GM04504 (cell line): ENCODE measurements at places on chromosomes 3 and 15.
A peak's percentile ranks its signal among the peaks of the same experiment; 100 is the strongest.

GRCh38 chr3:176872771-176873209 lies 324.5 kb downstream of the TBL1XR1 start:
- peak; percentile 9 for DNase-seq

DNA sequence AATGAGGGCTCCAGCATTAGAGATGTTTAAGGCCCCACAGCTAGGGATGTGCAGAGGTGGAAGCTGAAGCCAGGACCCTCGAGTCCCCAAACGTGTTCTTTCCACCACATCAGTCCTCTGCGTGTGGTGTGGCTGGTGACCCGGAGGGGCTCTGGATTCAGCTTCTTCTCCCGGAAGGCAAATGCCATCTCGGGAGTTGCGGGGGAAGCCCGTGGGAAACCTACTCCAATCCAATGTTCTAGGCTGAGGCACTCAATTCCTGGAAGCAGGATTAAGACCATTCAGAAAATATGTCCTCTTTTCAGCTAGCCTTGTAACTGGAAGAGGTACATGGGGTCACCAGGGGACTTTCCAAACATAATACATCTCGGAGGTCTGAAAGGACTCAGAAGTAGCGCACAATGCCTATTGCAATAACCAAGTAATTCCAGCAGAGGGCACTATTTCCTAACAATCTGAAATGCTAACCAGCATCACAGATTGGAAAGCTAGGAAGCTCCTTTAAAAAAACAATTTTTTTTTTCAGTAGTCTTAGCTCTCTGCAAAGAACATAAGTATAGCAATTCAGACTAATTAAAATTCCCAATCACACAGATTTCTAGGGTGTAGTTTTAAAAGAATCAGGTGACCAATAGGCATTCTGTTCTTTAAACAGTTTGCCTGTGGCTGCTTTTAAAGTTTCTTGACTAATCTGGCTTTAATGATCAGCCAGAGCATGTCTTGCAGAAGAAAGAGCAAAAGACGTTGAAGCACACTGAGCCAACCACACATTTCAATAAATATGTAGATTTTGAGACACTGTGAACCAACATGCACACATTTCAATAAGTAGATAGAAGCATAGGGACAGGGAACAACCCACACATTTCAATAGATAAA lies 36.1 kb downstream of the BNC1 start:
- peak; percentile 46 for DNase-seq

DNA sequence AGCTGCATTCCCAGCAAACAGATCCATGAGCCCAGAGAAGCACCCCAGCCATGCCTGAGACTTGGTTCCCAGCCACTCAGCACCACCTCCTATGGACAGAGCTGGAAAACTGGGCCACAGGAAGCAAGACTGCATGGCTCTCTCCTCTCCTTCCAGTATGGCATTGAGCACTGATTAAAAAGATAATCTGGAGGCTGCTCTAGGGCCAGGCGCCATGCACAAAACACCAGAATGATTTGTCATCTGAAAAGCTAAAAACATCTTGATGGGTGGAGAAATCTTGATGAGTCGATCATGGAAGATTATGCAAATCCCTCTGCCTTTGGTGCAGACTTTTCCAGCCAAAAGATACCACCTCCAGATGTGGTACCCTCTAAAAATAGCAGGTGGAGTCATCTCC lies 62.7 kb upstream of the MRPS22 start:
- DNase-seq = peak; percentile 76

DNA sequence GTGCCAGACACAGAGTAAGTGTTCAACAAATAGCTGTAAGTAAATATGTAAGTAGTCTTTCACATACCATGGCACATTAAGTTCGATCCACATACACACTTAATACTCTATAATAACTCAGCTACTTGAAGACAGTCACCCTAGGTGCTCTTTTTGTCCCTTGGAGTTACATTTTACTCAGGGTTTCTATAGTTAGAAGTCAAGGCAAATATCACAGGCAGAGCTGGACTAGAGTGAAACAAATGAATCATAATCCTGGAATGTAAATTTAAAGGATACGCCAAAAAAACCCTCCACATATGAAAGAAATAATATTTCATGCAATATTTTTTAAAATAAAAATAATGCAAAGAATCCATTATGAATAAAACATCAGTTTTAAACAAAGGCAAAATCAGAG lies 461.8 kb downstream of the MAGI1 start:
- DNase-seq = no peak

DNA sequence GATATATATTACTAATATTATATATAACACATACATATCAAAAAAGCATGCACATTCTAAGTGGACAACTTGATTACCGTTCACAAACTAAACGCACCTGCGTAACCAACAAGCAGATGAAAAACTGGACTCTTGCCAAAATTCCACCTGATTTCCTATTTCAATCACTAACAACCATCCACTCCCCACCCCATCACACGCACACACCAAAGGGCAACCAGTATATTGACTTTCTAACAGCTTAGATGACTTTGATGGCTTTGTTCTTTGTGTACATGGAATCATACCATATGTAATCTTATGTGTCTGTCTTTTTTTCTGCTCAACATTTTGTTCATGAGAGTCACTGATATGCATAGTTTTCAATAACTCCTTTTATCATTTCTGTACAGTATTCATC lies 496.8 kb upstream of the ARRDC4 start:
- no peak for DNase-seq

GRCh38 chr3:12379640-12380429 lies 91.0 kb downstream of the PPARG start:
- DNase-seq = no peak

DNA sequence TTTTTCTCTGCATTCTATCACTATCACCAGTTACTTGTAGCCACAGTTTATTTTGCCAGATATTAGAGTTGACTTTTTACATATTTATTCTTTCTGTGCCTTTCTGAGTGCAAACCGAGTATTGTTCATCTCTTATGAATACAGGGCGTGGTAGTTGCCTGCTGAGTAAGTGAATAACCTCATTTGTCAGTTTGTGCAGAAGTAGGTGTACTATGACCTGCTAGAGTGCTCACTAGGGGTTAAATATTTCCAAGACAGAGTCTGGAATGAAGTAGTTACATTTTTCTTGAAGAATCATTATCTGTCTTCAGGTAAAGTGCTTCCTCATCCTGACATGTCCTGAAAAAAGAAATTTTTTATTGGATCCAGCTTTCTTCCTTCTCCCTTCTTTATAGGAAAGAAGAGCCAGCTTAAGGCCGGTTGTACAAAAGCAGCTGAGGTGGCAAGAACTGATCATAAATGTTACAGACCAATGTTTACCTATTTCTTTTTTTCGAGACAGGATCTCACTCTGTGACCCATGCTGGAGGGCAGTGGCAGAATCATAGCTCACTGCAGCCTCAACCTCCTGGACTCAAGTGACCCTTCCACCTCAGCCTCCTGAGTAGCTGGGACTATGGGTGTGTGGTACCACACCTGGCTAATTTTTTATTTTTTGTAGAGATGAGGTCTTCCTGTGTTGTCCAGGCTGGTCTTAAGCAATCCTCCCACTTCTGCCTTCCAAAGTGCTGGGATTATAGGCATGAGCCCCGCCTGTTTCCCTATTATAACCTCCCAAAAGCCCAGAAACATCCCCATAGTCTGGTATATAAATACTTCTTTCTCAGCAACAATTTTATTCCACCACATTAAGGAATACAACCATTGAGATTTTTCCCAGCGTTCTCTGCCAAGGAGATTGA lies 182.5 kb downstream of the TPRG1 start:
- DNase-seq = no peak

- DNase-seq = no peak
These were observed 214.7 kb downstream of the CHL1 start for GRCh38 chr3:411226-411625.

DNA sequence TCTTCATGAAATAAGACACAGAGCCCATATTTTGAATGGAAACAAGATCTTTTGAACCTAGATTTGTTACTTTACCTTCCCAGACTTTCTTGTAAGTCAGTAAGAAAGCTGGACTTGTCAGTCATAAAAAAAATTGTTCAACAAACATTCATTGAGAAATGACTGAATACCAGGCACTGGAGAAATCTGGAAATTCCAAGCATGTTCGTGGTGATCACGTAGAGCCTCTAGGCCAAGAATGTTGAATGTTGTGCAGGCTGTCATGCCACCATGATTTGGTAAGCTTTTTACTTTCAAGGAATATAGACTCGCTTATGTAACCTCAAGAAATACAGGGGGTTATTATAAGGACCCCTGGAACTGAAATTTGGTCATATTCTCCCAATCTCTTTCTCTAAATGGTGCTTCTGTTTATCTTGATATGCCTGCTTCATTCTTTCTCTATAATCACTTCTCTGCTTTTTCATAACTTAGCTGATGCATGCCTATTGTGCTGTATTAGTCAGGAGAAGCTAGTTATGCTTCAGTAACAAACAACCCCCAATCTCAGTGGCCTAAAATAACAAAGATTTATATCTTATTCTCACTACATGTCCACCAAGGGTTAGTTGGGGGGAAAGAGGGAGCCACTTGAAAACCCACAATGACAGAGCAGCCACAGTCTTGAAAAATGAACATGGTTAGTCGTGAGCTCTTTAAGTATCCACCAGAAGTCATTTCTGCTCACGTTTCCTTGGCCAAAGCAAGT lies 3.4 kb upstream of the TPM1 start:
- no peak for DNase-seq

GRCh38 chr15:101439920-101440319 lies 49.6 kb downstream of the PCSK6 start:
- peak; percentile 63 for DNase-seq

- DNase-seq = no peak
These were observed 68.8 kb upstream of the MEX3B start for GRCh38 chr15:82114660-82115059.

GRCh38 chr3:30660136-30660535 lies 53.7 kb downstream of the TGFBR2 start:
- no peak for DNase-seq

DNA sequence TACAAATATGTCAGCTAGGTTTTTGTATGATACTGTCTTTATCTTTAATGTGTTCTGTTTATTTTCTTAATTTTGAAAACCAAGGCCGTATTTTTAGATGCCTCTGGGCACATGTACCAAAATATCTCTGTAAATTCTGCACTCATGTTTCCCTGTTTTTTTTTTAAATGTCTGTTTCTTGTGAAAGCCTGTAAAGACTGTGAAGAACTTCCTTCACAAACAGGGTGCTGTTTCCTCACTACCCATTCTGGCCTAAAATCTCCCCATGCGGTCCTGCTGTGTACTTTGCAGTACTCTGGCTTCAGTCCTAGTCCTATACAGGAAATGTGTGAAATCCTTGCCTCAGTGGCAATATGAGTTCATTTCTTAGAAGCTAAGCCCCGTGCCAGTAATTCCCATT lies 133.4 kb upstream of the ZBTB20 start:
- no peak for DNase-seq

DNA sequence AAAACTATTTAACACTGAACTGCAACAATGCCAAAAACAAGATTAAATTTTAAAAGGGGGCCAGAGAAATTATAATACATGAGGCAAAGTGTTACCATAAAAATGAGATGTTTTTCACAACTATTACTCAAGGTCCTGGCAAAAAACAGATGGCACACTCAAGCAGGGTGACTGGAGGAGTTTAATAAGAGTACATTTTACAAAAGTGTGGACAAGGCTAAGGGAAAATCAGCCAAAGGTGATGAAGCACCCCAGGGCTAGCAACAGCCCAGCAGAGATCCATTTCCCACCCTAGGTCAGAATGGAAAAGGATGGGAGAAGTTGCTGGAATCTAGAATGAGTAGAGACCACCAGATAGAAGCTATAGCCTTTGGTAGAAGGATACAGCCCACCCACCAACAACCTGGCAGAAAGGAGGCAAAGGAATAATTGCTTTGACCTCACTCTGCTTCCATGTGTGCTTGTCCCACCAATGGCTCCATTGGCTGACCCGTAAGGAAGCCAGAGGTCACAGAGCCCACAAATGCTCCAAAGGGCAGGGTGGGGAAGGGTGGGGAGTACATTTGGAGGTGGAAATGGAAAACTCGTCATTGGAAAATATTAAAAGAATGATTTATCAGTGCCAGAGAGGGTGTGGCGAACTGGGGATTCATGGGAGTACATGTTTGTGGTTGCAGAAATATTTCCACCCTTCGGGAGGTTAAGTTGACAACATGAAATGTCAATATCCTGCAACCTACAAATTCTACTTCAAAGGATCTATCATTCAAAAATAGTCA lies 161.0 kb upstream of the UBE2E2 start:
- no peak for DNase-seq

DNA sequence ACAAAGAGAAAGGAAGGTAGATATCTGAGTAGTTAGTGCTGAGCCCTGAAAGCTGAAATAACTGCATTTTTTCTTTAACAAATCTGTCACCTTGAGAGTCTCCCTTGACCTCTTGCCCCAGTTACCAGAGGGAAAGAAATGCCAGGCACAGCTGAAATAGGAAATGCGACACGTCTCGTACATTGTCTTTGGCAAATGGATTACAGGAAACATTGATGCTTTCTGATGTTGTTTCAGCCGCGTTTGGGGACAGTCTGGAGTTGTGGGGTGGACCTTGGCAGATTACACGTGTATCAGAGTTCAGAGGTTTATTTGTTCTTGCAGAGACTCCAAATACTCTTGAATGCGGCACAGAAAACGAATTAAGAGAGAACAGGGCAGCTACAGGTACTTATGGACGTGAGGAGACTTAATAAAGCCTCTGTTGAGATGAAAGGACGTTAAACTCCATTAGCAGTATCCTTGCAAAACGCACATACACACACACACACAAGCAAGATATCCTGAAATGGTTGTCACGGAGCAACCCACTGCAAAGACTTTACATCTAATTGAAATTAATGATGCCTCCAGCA lies 272.8 kb upstream of the RORA start:
- no peak for DNase-seq

GRCh38 chr15:92184679-92185230 lies 208.9 kb upstream of the ST8SIA2 start:
- DNase-seq = no peak

- DNase-seq = no peak
These were observed 151.7 kb upstream of the PROK2 start for GRCh38 chr3:71936681-71937080.

- DNase-seq = no peak
These were observed 158.1 kb upstream of the UBE3A start for GRCh38 chr15:25596644-25597562.

DNA sequence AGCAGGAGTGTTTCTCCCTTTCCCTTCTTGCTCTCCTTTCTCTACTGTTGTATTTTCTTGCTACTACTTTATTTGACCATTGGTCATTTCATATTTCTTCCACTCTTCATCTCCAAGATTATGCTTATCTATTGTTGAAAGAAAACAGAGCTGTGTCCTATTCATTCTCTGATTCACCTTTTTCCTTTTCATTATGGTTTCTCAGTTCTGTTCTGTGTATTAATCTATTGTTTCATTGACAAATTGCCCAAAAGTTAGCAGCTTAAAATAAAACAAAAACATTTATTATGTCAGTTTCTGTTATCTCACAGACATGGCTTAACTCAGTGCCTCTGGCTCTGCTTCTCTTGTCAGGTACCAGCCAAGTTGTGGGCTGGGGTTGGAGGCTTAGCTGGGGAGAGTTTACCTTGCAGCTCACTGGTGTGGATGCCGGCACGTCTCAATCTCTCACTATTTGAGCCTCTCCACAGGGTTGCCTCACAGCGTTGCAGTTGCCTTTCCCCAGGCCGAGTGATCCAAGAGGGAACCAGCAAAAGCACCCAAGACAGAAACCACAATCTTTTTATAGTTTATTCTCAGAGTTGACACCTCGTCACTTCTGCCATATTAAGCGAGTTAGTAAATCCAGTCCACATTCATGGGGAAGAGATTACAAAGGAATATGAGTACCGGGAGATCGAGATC lies 36.9 kb upstream of the FILIP1L start:
- no peak for DNase-seq

- DNase-seq = peak; percentile 71
These were observed 102.5 kb downstream of the AKAP13 start for GRCh38 chr15:85482894-85483293.

GRCh38 chr3:110420158-110420641 lies 651.4 kb upstream of the NECTIN3 start:
- DNase-seq = peak; percentile 76

GRCh38 chr3:9859530-9860025 lies 15.8 kb upstream of the RPUSD3 start:
- DNase-seq = no peak
